GOT3 (cell line): ENCODE measurements at places on chromosomes 4 and X.

DNA sequence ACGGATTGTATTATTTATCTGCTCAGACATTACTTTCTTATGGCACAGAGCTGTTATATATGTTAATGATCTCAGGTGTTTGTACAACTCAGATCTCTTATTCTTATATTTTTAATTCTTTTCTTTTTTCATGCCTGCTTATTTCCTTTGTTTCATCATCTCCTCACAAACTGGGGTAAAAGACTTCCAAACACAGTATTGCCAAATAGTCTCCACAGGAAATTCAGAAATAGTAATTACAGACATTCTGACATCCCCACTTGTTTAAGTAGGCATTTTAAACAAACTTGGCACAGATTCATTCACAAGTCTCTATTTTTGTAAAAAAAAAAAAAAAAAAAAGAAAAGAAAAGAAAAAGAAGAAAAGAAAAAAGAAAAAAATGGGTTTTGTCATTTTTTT lies 129.7 kb upstream of the USP38 start:
- DNase-seq = no peak

DNA sequence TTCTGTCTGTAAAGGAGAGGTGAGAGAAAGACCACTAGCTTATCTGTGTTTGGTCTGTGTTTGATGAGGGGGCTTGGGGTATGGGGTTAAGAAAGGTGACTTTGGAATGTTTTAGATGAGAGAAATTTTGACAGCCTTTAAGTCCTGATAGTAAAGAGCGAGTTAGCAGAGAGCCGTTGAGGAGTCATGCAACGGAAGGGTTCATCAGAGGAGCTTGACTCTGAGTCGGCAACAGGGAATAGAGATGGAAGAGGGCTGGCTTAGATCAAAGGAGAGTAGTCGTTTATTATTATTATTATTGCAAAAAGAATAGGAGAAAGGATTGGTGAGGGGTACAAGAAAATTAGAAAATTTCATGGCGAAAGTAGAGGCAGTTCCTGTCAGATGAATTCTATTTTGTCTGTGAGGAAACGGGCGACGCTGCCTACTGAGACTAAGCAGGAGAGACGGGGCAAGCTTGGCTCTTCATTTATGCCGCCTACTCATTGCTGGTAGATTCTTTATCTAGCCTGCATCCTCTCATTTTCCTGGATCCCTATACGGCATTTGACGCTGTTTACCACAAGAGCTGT lies 473 bp upstream of the VAMP7 start:
- DNase-seq = no peak

DNA sequence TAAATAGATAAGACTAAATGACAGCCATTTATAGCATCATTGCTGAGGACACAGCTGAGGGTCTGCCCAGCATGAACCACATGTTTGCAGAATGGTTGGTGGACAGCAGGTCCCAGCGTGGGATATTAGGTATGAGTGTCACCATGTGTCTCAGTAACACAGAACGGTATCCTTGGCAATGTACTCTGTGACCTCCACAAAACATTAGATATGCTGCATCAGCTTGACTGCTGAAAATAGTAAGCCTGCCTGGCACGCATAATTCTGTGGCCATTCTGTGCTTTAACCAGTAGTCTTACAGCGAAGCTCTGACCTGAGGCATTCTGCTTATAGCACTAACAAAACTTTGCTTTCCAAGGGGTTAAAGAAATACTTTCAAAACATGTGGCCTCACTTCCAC lies 32.0 kb downstream of the LIMCH1 start:
- no peak for DNase-seq

DNA sequence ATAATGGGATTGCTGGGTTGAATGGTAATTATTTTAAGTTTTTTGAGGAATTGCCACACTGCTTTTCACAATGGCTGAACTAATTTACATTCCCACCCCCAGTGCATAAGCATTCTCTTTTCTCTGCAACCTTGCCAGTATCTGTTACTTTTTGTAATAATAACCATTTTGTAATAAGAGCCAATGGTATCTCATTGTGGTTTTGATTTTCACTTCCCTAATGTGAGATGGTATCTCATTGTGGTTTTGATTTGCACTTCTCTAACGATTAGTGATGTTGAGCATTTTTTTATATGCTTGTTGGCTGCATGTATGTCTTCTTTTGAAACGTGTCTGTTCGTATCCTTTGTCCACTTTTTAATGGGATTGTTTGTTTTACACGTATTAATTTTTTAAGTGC lies 213.1 kb upstream of the HDX start:
- DNase-seq = no peak
